Stimulated activated CD4-positive, alpha-beta T cell treated with anti-CD3 and anti-CD28 coated beads, Interleukin-4, amount 100 ng/mL, for 24 hours (primary cell): ENCODE measurements at places on chromosomes 2 and 18.

GRCh38 chr2:39506215-39506614 is 69.1 kb upstream of the MAP4K3 start:
- no peak for DNase-seq

- no peak for DNase-seq
These were observed 441 bp downstream of the MPHOSPH10 start for GRCh38 chr2:71130905-71131244.

DNA sequence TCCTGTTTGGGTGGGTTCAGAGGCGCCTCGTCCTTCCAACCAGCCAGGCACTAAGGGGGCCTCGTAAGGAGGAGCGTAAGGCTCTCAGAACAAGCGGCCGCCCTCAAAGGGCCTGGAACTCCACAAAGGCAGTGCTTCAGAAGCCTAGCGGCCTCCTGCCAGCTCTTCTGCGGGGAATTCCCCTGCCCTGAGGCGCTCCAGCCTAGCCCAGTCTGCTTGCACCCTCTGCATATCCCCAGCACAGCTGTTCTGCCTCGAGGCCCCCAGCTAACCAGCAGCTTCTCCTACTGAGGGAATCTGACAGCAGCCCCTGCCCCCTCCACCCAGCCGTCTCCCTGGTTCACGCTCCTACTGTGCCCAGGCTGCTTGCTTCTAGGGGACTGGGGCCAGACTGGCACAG is 265.9 kb downstream of the TFCP2L1 start:
- no peak for DNase-seq

- DNase-seq: no peak
These were observed 47.0 kb downstream of the CYP27C1 start for GRCh38 chr2:127173057-127173456.

DNA sequence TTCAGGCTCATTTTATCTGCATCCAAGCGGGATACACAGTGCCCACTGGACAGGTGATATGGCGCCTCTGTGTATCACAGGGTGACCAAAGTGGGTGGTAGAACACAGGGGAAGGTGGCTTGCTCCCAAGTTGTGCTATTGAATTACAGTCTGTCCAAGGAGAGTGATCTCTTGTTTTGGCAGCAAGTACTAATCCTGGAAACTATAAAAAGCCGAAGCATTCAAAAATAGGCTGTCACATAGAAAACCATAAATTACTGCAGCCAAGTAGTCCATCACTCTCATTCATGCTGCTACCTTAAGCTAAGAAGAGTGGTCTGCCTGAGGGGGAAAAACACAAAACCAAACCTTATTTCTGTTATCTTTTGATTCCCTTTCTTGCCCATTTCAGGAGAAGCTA is 237.1 kb upstream of the POU3F3 start:
- no peak for DNase-seq

DNA sequence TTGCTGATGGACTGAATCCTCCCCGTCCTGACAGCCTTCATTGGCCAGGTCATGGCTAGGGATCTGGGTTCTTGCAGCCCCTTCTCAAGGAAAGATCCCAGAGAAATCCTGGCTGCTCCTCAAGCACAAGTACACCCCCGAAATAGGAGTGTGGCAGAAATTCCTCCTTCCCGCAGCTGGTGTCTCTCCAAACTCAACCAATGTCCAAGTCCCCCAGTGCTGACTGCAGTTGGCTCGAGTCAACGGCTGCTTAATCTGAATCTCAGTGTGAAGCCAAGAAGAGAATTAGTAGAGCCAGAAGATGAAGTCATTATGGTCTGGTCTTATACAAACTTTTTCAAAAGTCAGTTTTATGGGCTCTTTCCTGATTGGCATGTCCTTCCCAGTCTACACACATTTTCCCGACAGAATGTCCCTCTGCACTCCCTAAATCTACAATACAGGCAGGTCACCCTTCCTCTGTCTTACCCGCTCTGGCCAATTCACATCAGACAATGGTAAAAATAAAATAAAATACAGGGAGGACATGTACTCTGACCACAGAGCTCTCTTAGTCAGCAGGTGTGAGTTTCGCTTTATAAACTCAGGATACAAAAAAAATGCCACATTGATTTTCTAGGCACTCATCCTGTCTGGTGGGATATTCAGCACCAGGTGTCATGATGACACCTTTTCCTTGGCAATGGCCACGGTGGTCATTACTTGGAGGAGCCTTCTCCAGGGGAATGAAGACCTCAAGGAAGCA is 76.9 kb upstream of the PAPOLG start:
- DNase-seq: no peak

- no peak for DNase-seq
These were observed 56.0 kb downstream of the HDAC4 start for GRCh38 chr2:239344857-239345216.

DNA sequence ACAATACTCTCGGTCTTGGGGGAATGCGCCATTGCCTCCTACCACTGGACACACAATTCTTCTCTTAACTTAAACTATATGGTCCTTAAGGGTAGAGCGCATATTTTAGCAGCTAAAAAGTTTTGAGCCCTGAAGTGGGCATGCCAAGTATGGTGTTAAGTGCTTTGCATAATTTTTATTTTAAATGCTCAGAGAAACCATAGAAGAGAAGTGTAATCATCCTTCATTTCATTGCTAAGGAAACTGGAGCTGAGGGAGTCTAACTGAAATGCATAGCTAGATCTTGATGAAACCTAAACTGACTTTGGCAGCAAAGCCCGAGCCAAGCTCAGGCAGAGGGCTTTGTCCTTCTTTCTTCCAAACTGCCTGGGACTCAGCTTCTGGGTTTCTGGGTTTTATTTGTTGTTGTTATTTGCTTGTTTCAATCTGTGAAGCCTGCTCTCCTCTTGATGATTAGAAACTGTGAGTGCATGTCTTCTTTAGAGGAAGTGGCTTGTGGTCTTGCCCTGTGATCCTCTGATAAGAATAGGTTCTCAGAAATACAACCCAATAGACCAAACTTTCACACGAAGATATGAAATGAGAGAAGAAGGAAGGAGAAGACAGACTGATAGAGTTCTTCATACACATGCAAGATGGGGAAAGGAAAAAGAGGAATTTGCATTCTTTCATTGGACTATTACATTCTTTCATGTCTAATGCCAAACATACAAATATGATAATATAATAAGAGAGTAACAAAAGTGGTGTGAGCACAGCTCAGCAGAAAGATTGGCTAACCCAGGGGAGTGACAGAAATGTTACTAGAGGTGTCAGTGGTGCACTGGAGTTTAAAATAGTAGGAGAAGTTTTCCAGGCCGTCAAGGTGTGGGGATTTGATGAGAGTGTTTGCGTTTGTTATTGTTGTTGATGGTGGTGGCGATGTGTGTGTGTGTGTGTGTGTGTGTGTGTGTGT is 7.5 kb upstream of the RNF144A start:
- DNase-seq: peak; percentile 38

GRCh38 chr18:78542204-78542603 is 437.4 kb upstream of the SALL3 start:
- DNase-seq: no peak

DNA sequence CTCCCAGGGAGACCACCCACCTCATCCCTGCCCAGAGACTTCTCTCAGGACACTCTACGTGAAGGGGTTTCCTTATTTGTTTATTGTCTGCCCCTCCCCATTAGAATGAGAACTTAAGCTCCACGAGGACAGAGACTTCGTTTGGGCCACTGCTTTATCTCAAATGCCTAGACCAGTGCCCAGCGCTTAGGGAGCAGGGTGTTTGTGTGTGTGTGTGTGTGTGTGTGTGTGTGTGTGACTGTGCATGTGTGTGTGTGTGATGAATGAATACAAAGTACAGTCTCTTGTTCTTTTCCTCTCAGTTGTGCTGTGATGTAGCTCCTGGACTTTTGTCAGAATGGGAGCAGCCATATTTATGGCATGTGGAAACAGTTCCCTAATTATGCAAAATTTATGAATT is 34.4 kb upstream of the CABYR start:
- no peak for DNase-seq

DNA sequence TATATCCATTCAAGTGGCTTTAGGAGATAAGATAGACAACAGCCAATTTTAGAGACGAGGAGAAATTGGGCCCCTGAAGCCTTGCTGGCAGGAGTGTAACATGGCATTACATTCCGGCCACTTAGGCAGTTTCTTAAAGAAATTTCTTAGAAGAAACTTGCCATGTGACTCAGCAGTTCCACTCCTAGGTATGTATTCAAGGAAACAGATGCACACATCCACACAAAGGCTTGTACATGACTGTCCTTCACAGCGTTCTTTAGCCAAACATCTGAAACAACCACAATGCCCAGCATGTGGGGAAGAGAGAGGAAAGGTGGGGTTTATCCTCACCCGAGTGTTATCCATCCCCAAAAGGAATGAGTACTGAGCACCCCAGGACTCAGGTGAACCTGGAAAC is 107.1 kb downstream of the NFATC1 start:
- no peak for DNase-seq
